ENCODE measurements at places on chromosomes 12 and 14.

GRCh38 chr12:29732191-29732590, 51.6 kb downstream of the TMTC1 start:
- DNase-seq = no peak

DNA sequence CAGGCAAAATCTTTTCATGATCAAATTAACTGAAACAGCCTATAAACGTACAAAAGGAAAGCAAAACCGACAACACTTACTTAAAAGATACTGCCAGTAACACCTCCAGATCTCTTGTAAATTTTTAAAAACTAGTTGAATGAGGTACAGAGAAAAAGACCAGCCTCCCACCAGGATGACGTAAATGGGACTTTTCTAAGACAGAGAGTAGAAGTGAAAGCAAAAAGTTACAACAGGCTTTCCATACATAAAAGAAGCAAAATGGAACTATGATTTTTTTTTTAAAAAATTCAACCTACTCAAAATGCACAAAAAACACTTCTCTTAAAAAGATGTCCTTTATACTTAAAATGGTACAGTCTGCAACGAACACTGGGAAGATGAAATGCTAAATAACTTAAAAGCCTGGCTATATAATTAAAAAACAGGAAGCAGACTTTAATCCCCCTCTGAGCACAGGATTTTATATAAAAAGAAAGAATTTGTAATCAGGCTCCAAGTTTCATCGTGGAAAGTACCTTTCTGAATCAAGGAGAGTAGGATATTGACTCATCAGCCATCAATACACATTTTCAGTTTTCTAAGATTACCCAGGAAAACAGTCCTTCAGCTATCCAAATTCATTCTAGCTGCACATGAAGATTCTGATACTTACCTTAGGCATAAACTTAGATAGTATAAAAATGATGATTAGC, 14.2 kb upstream of the MYO1A start:
- DNase-seq = no peak

DNA sequence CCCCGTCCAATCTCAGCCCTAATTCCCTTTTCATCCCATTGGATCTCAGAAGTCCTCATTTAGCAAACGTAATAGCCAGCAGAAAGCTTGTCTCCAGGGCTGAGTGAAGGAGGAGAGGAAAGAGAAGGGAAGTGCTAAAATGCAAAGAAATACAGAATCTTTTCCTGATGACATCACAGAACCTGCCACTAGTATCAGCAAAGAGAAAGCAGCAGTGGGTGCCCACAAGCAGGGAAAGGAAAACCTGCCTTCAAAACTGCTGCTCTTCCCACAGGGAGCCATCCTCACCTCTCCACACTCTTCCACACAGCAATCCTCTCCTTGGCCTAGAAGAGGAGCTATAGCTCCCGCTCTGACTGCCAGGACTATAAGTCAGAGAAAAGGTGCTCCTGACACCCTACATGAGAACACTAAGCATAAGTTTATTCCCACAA, 11.3 kb downstream of the MED13L start:
- DNase-seq = no peak

DNA sequence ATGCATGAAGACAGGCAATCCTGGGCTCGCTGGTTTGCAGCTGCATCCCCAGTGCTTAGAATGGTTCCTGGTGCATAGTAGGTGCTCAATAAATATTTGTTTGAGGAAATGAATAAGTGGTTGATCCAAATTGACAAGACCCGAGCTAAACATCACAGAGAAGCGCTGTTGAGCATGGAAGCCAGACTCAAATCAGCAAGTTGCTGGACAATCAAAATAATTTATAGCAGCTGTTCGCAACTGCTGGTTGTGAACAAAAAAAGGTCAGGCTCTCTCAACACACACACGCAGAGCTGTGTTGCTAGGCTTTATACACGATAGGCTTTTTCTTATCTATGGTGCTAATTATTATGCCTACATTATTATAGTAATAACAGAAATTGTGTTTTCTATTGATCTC, 190.2 kb downstream of the TBX5 start:
- no peak for DNase-seq

DNA sequence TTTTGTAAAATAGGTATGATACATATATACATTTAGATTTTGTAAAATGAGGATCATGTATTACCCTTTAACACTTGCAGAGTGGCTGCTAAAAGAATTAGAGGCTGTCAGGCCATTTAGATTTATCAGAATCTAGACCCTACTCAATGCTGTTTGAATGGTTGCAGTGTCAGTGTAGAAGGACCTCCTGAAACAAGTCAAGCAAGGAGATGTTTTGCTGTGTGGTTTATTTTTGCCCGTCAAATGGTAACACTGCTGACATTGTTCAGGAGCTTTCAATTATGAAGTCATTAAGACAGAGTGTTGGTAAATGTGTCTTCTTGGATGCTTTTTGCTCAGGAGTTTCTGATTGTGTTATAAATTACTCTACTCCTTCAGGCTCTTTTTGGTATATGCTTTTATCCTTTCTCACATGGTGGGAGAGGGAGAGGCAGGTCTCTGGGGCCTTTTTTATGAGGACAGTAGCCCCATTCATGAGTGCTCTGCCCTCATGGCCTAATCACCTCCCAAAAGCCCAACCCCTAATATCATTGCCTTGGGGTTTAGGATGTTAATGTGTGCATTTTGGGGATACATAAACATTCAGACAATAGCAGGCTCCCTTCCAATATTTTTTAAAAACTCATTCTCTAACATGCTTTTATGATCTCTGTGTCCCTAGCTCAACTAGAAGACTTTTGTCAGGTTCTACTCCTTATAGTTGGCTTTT, 16.5 kb downstream of the EID3 start:
- DNase-seq = no peak

DNA sequence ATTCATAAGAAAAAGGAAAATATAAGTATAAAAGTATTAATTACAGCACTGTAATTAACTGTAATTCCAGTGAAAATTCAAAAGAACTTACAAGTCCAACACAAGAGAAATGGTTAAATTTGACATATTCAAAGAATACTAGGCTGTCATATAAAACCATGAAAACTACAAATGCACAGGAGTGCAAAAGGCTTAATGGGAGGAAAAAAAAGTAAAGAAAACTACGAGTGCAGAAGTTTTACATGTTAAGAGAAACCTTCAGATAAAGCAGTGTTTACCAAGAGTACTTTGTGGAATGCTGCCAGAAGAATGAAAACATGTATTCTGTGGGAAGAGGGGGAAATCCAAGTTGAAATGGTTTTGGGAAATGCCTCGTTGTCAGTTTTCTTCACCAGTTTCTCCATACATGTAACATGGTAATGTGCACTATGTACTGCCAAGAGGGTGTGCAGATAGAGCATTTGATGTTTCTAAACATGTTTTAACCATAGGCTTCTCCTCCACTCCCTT, 9.1 kb downstream of the HEATR5A start:
- no peak for DNase-seq

GRCh38 chr14:76564471-76565422, 188.8 kb downstream of the ESRRB start:
- no peak for DNase-seq

GRCh38 chr12:78220811-78221210, 390.1 kb downstream of the NAV3 start:
- DNase-seq = no peak

- DNase-seq = no peak
Observed at GRCh38 chr14:54919330-54919729, 16.7 kb upstream of the GCH1 start.

DNA sequence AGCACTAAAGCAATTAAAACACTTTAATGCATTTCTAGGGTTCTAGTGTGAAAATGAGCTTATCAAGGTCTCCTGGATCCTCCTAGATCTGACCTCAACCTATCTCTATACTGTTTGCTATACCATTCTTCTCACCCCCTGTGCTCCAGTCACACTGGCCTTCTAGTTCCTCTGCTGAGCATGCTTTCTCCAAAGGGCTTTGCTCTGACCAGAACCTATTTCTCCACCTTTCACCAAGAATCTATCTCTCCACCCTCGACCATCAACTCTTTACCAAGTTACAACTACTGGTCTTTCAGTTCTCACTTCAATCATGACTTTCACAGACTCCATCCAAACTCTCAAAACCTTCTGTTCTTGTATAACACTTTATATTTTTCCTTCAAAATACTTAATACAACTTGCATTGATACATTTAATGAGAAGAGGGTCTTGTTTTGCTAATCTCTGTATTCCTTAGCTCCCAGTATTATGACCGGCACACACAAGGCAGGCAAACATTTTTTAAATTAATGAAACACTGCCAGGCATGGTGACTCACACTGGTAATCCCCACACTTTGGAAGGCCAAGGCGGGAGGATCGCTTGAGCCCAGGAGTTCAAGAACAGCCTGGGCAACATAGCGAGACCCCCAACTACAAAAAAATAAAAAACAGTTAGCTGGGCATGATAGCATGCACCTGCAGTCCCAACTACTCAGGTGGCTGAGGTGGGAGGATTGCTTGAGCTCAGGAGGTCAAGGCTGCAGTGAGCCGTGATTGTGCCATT, 22.8 kb downstream of the PPP1R12A start:
- no peak for DNase-seq

DNA sequence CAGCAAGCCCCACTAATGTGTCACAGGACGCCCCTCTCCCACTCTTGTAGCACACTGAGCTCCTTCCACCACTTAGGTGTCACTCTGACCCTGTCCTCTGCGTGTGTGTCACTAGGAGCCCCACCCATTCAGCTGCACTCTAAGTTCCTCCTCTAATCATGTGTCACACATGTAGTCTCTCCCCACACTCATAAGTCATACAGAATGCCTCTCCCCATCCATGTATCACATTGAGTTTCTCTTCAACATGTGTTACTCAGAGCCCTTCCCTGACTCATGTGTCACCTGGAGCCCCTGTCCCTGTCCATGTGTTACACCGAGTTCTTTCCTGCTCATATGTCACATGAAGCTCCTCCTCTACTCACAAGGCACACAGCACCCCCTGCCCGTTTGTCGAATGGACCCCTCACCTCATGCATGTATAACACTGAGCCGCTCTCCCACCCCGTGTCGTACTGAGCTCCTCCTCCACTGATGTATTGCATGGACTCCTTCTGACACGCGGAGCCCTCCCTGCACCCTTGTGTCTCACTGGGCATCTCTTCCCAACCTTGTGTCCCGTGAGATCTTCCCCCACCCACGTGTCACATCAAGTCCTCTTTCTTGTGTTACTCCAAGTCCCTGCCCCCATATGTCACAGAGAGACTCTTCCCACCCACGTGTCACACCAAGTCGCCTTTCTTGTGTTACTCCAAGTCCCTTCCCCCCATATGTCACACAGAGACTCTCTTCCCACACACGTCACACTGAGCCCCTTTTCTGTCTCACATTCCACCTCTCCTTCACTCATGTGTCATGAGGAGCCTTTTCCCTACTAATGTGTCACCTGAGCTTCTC, 31.0 kb downstream of the RTL1 start:
- DNase-seq = no peak

All from activated T-cell treated with anti-CD3 and anti-CD28 coated beads for 48 hours (primary cell).